ENCODE measurements at places on chromosomes 5 and 9.

- no peak for DNase-seq
- no peaks in the 10 kb centered on the region for H3K36me3 ChIP-seq
These were observed 73.4 kb upstream of the ASS1 start for GRCh38 chr9:130371196-130371966.

DNA sequence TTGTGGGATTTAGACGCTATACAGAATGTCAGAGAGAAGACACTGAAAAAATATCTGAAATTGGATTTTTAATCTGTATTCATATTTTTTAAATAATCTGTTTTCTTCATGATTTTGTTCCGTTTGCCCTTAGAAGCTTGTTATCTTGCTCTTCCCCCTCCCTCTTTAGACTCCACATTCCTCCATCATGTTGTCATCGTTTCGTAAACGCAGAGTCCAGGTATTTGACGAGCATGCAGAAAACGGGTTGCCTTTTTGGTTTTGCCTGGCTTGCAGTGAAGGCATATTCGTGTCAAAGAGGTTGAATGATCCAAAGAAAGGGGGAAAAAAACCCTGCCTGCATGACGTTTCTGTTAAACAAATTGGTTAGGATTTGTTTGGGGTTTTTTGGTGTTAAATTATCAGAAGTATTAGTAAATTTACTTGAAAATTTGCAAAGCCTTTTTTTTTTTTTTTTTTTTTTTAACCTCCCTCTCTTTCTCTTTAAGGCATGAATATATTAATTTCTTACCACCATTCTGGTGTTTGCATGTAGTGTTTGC is 2.9 kb downstream of the SPTAN1 start:
- H3K4me3 ChIP-seq: no peak overlapping the region
- no peaks in the 10 kb centered on the region for H3K36me3 ChIP-seq
- peaks cover 9% of the 10 kb centered on the region for H3K4me1 ChIP-seq
- DNase-seq: no peak

GRCh38 chr9:76067696-76068095 is 177.2 kb downstream of the PCSK5 start:
- DNase-seq: no peak
- H3K4me1 ChIP-seq: no peaks in the 10 kb centered on the region
- no peaks in the 10 kb centered on the region for H3K36me3 ChIP-seq

- no peaks in the 10 kb centered on the region for H3K36me3 ChIP-seq
- H3K27ac ChIP-seq: no peak overlapping the region
- H3K27me3 ChIP-seq: no peaks in the 10 kb centered on the region
- no peak for DNase-seq
These were observed 915 bp downstream of the HSDL2 start for GRCh38 chr9:112380825-112381221.

GRCh38 chr5:31362529-31362900 is 169.0 kb downstream of the CDH6 start:
- no peaks in the 10 kb centered on the region for H3K36me3 ChIP-seq
- peaks cover 1% of the 10 kb centered on the region for H3K4me1 ChIP-seq
- DNase-seq: no peak
- H3K27me3 ChIP-seq: no peaks in the 10 kb centered on the region
- H3K27ac ChIP-seq: no peak overlapping the region

DNA sequence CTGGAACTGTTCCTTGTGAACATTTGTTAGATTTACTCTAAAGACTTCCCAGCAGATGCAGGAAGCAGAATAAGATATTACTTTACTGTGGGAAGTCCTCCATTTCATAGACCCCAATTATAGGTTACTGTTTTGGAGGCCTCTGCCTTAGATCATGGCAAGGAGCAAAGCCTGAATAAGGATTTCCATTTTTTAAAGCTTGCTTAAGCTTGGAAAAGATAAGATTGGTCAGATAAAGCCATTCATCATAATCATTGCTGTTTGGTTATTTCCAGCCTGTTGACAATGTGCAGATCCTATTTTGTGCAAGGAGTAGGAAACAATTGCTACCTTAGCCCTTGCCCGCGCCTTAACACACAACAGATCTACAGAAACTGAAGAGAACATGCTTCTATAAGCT is 129.5 kb upstream of the ITGA1 start:
- DNase-seq: no peak
- H3K4me3 ChIP-seq: no peak overlapping the region
- no peak overlapping the region for H3K27ac ChIP-seq
- no peaks in the 10 kb centered on the region for H3K36me3 ChIP-seq
- H3K27me3 ChIP-seq: no peaks in the 10 kb centered on the region

DNA sequence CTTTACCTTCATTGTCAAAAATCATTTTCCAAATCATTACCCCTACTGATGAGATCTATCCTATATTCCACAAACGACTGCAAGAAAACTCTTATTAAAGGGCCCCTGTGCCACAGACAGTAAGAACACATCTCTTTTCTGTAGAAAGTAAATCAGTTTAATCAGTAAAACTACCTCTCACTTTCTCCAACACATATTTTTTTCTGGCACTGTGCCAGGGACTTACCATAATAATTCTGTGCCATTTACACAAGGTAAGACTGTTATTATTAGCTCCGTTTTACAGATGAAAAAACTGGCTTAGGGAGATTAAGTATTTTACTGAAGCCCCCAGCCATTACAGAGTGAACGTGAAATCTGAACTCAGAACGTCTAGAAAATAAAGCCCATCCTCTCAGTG is 587.0 kb upstream of the COX7C start:
- no peak overlapping the region for H3K4me3 ChIP-seq
- no peak overlapping the region for H3K27ac ChIP-seq
- H3K27me3 ChIP-seq: no peaks in the 10 kb centered on the region
- DNase-seq: no peak

DNA sequence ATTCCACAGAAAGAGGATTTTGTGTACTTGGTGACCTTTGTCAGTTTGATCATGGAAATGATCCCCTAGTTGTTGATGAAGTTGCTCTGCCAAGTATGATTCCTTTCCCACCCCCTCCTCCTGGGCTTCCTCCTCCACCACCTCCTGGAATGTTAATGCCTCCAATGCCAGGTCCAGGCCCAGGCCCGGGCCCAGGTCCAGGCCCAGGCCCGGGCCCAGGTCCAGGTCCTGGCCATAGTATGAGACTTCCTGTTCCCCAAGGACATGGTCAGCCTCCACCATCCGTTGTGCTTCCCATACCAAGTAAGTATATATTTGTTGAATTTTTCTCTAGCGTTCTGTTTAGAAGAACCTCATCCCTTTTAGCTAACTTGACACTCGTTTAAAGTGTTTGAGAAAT is 30.0 kb downstream of the RBM27 start:
- no peak overlapping the region for H3K27ac ChIP-seq
- no peaks in the 10 kb centered on the region for H3K4me1 ChIP-seq
- peaks cover 12% of the 10 kb centered on the region for H3K36me3 ChIP-seq
- no peaks in the 10 kb centered on the region for H3K27me3 ChIP-seq

DNA sequence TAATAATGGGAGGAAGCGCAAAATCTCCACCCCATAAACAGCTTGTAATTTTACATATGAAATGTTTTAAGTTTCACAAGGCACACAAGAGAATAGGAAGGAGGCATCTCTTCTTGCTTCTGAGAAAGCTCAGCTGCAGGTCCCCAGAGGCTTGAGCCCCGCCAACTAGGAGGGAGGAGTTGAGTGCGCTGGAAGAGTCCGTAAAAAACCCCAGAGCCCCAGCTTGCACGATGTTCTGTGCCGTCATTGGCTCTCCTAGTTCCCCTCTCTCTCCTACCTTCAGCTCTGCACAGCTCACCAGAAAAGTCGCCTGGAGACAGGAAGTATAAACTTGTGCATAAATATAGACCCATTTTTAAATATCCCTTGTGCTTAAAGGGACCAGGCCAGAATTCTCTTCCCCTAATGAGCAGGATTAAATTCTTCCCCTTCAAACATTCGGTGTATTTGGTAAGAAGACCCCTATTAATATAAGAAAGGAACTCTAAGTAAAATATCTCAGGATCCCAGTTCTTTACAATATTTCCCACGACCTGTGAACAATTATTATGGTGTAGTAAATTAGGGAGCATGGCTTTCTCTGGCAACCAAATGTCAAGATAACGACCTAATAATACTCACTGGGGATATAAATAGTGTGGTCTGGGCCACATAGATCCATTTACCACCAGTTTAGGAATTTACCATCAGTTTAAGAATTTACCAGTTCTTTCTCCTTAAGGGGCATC is 13.7 kb downstream of the GLRX start:
- no peak overlapping the region for H3K27ac ChIP-seq
- peaks cover 3% of the 10 kb centered on the region for H3K4me1 ChIP-seq
- no peak for DNase-seq

- H3K27me3 ChIP-seq: no peaks in the 10 kb centered on the region
- DNase-seq: no peak
- no peaks in the 10 kb centered on the region for H3K36me3 ChIP-seq
- H3K4me3 ChIP-seq: no peak overlapping the region
- H3K27ac ChIP-seq: no peak overlapping the region
These were observed 6.5 kb upstream of the EGFL7 start for GRCh38 chr9:136656183-136656738.

GRCh38 chr9:132293145-132293721 is 61.6 kb downstream of the SETX start:
- no peaks in the 10 kb centered on the region for H3K27me3 ChIP-seq
- H3K4me3 ChIP-seq: no peak overlapping the region
- DNase-seq: no peak
- H3K27ac ChIP-seq: no peak overlapping the region
- peaks cover 7% of the 10 kb centered on the region for H3K36me3 ChIP-seq

All from iPS DF 6.9 (cell line).